ENCODE measurements at places on chromosomes 1 and 21.
A peak's percentile ranks its signal among the peaks of the same experiment; 100 is the strongest.

GRCh38 chr1:210814382-210815123 lies 319.4 kb downstream of the KCNH1 start:
- no peak for DNase-seq

GRCh38 chr1:185297982-185298381 lies 19.1 kb downstream of the IVNS1ABP start:
- no peak for DNase-seq

DNA sequence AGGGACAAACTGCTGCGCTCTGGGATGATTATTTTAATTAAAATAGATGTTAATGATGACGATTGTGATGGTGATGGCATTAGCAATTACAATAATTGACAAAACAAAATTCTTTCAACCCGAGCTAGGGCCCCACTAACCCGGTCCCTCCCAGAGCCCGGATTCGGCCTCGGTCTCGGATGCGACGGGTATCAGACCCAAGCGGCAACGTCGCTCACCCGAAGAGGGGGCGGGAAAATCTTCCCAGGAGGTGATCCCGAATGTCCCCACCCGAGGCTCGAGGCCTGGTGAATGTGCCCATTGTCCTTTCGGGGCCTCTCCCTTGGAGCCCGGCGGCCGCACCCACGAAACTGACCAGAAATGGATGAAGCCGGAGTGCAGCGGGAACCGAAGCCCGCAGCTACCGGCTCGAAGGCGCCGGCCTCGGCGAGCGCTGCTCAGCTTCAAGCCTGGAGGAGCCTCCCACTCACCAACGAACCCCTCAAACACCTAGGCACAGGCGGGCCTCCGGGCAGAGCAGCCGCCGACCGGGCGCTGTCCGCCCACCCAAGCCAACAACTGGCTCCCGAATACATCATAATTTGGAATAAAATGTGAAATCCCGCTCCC lies 1.2 kb downstream of the TAL1 start:
- DNase-seq, result no peak

GRCh38 chr1:55500601-55501000 lies 285.4 kb upstream of the USP24 start:
- no peak for DNase-seq

DNA sequence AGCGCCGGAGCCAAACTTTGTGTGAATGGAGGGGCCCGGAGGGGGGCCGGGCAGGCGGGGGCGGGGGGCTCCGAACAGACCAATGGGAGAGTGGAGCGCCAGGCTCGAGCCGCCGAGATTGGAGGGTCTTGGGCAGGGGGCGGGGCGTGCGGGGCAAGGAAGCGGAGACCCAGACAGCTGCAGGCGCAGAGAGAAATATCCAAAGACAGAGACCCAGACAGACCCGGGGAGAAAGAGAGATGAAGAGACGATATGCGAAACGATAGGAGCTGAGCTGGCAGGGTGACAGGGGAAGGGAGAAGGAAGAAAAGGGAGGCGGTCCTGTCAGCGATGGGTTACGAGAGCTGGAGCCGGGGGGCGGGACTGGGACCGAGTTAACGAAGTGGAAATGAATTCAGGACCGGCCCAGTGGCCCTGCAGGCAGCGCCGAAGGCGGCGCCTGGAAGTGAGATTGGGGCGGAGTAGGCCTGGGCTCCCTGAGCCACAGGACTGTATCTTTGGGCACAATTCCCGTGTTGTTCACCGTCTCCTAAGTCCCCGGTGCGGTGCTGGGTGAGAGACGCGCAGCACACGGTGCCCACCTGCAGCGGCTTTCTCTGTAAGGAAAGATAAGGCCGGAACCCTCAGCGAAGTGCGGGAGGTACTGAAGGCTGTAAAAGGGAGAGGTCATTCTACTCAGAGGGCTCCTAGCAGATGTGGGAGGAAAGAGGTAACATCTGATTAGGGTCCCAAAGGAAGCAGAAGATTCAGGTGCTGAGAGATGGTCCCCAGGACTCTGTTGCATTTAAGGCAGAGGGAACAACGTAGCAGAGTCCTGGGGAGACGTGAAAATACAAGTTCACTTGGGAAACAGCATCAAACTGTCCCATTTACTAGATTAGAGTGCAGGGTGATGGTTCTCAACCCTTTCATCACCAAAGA lies 543 bp upstream of the KCNJ10 start:
- DNase-seq, result no peak

DNA sequence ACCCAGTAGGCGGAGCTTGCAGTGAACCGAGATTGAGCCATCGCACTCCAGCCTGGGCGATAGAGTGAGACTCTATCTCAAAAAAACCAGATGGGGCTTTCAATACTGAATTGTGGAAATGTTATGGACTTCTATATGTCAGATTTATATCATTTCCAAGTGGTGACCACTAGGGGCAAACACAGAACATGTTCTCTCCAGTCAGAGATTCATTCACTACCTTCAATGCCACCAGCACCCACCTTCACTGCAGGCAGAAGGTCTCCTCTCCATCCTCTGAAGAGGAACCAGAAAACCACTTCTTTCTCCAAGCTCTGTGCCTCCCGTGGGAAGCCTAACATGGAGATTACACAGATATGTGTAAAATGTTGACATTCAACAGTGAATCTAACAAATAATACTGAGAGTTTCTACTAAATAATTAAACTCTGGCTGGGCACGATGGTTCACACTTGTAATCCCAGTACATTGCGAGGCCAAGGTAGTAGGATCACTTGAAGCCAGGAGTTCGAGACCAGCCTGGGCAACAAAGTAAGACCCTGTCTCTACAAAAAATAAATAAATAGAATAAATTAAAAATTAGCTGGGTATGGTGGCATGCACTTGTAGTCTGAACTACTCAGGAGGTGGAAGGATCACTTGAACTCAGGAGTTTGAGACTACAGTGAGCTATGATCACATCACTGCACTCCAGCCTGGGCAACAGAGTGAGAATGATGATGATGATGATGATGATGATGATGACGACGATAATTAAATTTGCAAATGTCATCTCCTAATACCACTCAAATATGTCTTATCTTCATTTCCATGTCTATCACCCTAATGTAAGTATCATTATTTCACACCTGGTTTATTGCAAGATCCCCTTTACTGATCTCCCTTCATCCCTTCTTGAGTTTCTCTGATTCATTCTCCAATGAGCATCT lies 151.1 kb downstream of the ZNF281 start:
- peak; percentile 63 for DNase-seq

GRCh38 chr1:85091671-85092280 lies 43.5 kb upstream of the MCOLN3 start:
- no peak for DNase-seq

Measured in RKO (cell line).